ENCODE measurements at places on chromosomes 1 and 21.

DNA sequence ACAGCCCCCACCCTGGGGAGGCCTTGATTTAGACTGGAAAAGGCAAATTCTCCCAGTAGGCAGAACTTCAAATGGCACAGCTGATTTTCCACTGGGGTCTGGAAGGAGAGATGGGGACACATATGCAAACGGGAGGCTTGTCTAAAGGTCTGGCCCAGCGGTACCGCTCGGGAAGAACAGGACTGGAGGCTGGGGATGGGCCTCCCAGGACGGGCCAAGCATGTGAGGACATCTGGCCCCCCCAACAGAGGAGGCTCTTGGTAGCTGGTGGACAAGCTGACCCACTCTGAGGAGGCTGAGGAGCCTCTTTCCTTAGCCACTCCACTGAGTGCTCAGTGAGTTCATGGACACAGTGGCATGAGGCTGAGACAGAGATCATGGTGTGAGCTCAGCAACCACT is 170.0 kb downstream of the NPHP4 start:
- no peak for DNase-seq

- DNase-seq: no peak
These were observed 53.3 kb upstream of the TSPAN2 start for GRCh38 chr1:115142616-115143015.

- no peak for DNase-seq
These were observed 118.4 kb upstream of the TNR start for GRCh38 chr1:175861626-175862367.

DNA sequence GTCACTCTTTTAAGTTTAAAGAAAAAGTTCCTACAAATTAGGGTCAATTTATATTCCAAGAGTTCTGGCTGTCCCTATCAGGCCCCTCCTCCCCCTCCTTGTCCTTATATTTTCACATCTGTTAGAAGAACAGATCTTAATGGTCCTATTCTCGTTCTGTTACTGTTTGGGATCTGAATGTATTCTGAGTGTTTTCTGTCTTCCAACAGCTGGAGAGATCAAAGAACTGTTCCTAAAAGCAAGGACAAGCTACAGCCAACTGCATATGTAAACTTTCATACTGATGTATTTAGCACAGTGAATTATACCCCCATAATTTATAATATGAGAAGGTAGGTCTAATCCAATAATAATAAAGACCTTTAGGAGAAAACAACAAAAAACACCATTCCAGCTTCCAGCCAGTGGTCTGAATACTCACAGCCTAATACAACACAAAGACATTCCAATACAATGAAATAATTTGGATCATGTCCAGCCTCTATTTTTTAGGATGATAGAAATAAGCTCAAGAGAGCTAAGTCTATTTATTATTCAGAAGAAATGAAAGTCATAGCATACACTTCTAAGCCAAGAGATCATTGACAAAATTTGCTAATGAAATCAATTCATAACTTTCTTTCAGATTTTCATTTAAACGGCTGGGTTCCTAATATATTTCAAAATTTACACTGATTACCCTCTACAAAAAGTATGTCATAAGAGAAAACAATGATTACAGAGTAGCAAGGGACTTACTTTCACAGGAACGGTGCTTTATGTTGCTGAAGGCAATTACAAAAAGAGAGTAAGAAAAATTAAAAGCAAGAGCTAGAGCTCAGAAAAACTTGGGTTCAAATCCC is 25.3 kb downstream of the WLS start:
- no peak for DNase-seq

- DNase-seq: no peak
These were observed 85.1 kb downstream of the CTH start for GRCh38 chr1:70496181-70496580.

DNA sequence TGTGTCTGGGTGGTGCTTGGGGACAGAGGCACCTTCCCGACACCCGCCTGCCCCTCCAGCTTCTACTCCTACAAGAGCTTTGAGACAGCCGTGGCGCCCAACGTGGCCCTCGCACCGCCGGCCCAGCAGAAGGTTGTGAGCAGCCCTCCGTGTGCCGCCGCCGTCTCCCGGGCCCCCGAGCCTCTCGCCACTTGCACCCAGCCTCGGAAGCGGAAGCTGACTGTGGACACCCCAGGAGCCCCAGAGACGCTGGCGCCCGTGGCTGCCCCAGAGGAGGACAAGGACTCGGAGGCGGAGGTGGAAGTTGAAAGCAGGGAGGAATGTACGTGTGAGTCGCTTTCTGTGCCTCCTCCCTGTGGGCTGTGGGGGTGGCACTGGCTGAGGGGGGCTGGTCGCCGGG is 75.7 kb downstream of the SKI start:
- DNase-seq: no peak

DNA sequence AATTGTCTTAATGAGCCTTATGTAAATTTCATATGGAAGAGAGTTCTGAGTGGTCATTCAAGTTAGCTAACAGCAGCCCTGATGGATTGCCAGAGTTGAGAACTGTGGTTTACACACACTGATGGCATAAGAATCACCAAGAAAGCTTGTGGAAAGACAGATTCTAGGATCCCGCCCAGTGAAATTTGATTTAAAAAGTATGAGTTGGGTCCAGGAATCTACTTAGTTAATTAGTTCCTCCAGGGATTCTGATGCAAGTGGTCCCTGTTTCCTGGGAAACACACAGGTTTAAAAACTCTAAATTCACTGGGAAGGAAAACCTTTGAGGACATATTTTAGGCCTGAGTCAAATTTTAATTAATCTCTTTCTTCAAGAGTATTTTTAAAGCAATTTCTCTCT is 144.3 kb downstream of the NTPCR start:
- DNase-seq: no peak

DNA sequence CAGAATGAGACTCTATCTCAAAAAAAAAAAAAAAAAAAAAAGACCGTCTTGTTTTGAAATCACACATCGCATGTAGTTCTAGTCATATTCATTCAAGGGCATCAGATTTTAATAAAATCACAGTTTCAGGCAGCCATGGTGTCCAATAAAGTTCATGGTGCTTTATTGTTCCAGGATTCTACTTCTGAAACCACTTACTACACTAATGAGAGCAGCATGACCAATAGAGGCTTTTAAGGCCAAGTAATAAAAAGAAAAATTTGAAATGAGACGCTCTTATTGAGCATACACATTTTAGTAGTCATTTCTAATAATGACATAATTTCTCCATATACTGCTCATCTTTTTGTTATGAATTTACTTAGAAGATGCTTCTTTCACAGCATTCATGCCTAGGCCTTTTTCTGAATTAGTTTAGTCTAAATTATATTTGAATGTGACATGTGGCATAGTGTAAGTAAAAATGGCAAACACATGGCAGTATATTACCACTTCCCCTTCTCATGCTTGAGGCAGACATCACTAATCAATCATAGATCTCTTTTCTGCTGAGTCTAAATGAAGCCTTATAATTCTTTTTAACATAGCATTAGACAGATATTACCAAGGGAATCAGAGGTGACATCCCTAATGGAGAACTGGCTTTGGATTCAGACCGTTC is 18.5 kb downstream of the NTMT2 start:
- DNase-seq: no peak

- no peak for DNase-seq
These were observed 207.3 kb upstream of the CSF3R start for GRCh38 chr1:36689992-36690391.

- DNase-seq: no peak
These were observed 58.0 kb upstream of the LAPTM5 start for GRCh38 chr1:30815556-30815955.

GRCh38 chr1:205710201-205711062 is 30.1 kb upstream of the SLC45A3 start:
- DNase-seq: no peak

GRCh38 chr1:70674941-70675685 is 264.0 kb downstream of the CTH start:
- no peak for DNase-seq

DNA sequence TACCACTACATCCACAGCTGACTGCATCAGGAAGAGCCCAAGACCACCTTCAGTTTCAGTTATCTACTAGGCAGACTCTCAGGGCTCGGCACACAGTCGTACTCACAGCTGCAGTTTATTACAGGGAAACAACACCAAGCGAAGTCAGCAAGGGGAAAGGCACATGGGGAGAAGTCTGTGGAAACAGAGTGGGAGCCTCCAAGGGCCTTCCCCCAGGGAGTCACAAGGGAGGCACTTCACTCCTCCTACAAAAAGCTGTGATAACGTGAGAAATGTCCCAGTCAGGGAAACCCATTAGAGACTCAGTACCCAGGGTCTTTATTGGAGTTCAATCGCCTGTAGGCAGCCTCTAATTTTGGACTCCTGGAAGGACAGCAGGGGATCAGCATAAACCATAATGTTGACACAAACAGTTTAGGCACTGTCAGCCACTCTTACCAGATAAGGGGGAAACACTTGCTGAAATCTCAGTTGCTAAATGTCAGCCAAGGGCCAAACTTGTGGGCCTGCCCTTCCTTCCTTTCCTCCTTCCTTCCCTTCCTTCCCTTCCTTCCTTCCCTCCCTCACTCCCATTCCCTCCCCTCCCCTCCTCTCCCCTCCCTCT is 444.0 kb downstream of the SMYD3 start:
- no peak for DNase-seq

DNA sequence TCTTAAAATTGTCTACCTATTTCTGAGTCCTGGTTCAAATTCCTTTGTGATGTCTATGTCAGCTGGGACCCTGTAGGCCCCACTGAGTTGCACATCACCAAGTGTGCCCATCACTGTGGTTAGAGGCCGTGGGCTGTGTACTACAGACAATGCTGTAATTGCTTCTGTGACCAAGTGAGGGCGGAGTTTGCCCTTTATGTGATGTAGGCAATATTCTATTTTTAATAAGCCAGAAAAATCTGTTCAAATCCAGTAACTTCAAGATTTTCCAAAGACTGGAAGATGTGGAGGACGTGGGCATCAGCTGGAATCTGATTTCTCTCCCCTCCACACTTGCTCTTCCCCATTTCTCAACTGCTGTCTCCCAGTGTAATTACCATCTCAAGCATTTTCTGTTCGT is 215.4 kb downstream of the PBX1 start:
- no peak for DNase-seq

GRCh38 chr1:89850844-89851415 is 30.1 kb downstream of the LRRC8D start:
- DNase-seq: no peak

GRCh38 chr1:155598842-155599331 is 11.1 kb upstream of the MSTO1 start:
- DNase-seq: no peak

- no peak for DNase-seq
These were observed 317.4 kb upstream of the RUNX1 start for GRCh38 chr21:35366394-35367080.

GRCh38 chr1:100750005-100750885 is 30.7 kb downstream of the VCAM1 start:
- DNase-seq: no peak

DNA sequence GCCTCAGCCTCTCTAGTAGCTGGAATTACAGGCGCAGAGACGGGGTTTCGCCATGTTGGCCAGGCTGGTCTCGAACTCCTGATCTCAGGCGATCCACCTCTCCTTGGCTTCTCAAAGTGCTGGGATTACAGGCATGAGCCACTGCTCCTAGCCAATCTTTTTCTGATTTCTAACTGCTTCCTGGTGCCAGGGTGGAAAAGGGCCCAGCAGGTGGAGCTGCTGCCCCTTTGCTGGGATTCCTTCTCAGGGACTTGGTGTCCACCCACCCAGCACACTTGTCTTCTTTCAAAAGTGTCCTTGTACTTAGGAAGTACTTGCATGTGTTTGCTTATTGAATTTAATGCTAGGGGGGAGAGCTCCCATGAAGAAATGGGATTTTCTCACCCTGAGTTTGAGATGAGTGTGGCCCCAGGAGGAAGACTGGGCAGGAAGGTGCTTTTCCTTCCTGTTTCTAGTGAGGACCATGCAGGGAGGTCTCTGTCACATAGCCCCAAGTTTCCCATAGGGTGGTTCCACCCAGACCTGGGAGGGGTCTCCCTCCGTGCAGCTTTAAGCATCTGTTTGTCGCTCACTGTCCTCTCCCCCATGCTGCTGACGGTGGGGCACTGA is 14.2 kb downstream of the UTP11 start:
- no peak for DNase-seq

DNA sequence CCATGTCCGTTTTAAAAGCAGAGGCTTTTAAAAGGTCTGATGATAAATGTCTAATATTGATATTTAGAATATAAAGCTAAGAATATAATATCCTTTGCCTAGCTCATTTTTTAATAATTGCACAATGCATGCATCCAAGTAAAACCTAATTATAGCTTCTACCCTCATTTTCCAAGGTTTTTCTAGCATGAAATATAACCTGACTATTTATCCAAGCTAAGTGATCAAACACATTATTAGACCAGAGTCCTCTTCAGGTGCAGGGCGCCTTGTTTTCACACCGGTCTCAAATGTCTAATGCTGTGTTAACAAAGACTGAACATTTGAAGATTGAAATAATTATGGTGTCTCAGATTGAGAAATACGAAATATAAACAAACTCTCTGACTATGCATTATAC is 648.9 kb upstream of the CXADR start:
- DNase-seq: no peak

GRCh38 chr1:180927348-180927747 is 14.7 kb downstream of the KIAA1614 start:
- no peak for DNase-seq

GRCh38 chr1:154629061-154629674 is 21.2 kb upstream of the ADAR start:
- DNase-seq: no peak

DNA sequence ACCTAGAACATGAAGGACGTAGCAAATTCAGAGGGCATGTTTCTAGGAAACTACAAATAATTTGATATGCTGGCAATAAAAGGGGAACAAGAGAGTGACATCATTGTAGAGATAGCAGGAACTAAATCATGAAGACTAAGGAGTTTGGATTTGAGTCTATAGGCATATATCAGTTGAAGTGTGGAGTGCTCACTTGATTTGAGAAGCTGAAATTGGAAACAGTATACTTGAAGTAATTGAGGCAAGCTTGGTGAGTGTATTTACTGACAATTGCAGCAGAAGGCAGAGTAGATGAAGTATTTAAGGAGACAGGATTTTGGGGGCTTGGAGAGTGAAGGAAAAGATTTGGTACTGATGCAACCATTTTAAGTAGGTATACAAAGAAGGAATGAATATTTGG is 6.4 kb upstream of the TMCO2 start:
- no peak for DNase-seq

DNA sequence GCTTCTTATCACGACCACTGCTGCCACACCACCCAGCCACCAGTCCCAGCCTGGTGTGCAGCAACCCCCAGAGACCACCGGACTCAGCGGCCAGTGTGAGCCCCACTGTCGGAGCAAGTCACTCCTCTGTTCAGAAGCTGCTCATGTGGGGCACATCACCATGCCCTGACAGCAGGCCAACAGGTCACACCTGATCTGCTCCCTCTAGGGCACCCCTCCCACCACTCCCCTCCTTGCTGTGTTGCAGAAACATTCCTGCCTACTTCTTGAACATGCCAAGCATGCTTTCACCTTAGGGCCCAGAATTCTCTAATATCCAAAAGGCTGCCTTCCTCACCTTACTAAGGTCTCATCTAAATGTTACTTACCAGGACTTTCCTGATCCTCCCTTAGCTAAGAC is 146.5 kb downstream of the SLC45A1 start:
- DNase-seq: no peak

Data from stimulated activated CD8-positive, alpha-beta memory T cell treated with anti-CD3 and anti-CD28 coated beads, Interleukin-7, amount 100 ng/mL, for 1 hour (primary cell).